Activated naive CD4-positive, alpha-beta T cell treated with anti-CD3 and anti-CD28 coated beads, Interleukin-2, amount 50 U/mL, for 72 hours (primary cell): ENCODE measurements at places on chromosomes 7 and 10. TPM values are rescaled to one million over a fixed set of nuclear protein-coding genes. Genes with fewer than 3 reads are reported as not detected.

- no peak for DNase-seq
Measured at GRCh38 chr10:7866176-7866575, 47.9 kb downstream of the TAF3 start.

GRCh38 chr10:21535494-21535965 lies 1.5 kb downstream of the MLLT10 start:
- DNase-seq: no peak

- DNase-seq: no peak
Measured at GRCh38 chr7:80316811-80317210, 182.2 kb downstream of the GNAI1 start.

DNA sequence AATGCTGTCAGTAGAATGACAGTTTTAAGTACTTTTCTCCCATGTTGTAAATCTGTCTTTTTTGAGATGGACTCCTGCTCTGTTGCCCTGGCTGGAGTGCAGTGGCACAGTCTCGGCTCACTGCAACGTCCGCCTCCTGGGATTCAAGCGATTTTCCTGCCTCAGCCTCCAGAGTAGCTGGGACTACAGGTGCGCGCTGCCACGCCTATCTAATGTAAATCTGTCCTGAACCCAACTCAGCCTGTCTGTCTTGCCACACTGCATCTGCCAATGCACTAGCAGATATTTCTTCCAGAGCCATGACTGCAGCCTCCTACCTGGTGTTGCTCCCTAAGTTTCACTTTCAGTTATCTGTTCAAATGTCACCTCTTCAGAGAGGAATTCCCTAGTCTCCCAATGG lies 264.1 kb downstream of the PHF14 start:
- no peak for DNase-seq

GRCh38 chr10:21811245-21811585 lies 192.3 kb downstream of the DNAJC1 start:
- no peak for DNase-seq

The ITGA8 gene
- total RNA-seq: not detected

The PRSS37 gene
- not detected for total RNA-seq

The PRLHR gene
- total RNA-seq: not detected

The MCM10 gene
- 64.6 TPM for total RNA-seq

The FRMD4A gene
- 0.49 TPM for total RNA-seq
